ENCODE measurements at places on chromosomes 7 and 10.
A peak's percentile ranks its signal among the peaks of the same experiment; 100 is the strongest.

DNA sequence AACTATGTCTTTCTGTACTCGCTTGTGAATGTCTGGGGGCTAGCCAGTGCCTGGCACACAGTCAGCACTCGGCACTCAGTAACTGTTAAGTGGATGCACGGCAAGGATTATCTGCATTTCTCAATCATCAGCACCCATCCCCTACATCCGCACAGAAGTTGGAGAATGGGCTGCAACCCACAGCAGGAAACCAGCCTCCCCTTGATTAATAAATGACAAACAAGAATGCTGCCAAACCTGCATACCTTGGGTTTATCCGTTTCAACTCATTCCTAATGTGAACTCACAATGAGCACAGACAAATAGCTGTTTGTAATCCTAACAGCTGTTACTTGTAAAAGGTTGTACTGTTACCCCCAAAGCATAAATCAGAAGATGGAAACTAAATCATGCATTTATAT lies 28.9 kb downstream of the PPP1R3C start:
- no peak for DNase-seq

- no peak for DNase-seq
Measured at GRCh38 chr10:129892548-129893052, 71.5 kb downstream of the EBF3 start.

- DNase-seq, result no peak
Measured at GRCh38 chr10:5599613-5600520, 66.5 kb downstream of the ASB13 start.

DNA sequence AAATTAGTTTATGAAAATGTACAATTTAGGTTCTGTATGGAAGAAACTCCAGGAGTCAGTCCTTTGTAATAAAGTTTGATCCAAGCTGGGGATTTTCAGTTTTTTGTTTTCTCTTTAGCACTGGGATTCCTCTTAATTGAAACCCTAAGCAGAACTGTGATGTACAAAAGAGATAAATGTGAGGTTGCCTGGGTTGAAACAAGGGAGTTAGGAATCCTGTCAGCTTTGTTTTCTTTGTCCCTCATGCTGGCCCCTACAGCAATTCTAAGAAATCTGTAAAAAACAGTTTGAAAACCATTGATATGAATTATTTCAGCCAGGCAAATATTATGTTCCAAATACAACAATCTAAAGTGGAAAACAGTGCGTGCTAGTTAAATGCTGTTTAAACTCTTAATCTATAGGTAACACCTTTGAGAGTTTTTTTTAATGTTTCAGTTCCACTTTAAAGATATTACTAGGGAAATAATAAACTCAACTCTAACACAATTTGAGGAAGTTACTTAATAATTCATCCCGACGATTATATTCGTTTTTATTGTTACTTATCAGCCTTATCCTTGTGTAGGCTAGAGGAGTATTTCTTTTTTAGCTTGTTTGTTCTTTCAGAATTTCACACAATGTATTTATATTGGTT lies 65.3 kb downstream of the SGCE start:
- no peak for DNase-seq

- DNase-seq, result no peak
Measured at GRCh38 chr10:99123851-99124250, 111.8 kb downstream of the HPSE2 start.

DNA sequence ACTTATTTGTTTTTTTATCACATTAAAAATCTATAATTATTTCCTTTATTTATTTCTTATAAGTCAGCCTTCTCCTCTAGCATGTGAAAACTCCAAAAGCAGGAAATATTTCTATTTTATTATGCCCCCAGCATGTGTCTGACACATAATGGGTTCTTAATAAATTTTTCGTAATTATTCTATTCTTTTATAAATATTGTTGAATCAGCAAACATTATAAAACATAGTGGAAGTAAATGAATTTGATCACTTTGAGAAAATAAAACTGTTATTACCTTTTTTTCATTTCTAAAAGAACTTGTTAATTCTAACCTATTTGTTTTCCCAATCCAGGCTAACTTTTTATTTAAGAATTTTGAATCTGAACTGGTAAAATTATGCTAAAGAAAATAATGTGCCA lies 509.1 kb upstream of the PCDH15 start:
- DNase-seq, result no peak

DNA sequence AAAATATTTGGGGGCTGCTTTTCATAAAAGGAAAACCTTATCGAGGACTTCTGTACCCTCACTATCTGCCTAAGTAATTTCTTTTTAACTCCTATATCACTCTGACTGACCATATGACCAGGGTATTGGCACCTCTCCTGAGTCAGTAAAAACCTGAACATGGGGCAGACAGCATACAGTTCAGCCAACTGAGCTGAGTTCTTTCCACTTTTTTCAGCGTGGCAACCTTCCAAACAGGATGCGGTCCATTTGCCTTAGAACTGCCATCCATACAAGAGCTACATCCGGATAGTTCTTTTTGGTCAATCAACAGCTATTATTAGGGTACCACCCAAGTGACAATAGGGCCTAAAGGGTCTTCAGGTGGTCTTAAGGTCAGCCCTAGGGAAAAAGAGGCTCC lies 122.6 kb downstream of the MARCHF5 start:
- DNase-seq, result no peak

DNA sequence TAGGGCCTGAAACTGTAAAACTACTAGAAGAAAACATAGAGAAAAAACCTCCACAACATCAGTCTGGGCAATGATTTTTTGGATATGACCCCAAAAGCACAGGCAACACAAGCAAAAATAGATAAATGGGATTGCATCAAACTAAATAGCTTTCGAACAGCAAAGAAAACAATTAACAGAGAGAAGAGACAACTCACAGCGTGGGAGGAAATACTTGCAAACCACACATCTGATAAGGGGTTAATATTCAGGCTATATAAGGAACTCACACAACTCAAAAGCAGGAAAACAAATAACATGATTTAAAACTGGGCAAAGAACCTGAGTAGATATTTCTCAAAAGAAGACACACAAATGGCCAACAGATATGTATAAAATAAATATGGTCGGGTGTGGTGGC lies 7.7 kb upstream of the GSTK1 start:
- no peak for DNase-seq

DNA sequence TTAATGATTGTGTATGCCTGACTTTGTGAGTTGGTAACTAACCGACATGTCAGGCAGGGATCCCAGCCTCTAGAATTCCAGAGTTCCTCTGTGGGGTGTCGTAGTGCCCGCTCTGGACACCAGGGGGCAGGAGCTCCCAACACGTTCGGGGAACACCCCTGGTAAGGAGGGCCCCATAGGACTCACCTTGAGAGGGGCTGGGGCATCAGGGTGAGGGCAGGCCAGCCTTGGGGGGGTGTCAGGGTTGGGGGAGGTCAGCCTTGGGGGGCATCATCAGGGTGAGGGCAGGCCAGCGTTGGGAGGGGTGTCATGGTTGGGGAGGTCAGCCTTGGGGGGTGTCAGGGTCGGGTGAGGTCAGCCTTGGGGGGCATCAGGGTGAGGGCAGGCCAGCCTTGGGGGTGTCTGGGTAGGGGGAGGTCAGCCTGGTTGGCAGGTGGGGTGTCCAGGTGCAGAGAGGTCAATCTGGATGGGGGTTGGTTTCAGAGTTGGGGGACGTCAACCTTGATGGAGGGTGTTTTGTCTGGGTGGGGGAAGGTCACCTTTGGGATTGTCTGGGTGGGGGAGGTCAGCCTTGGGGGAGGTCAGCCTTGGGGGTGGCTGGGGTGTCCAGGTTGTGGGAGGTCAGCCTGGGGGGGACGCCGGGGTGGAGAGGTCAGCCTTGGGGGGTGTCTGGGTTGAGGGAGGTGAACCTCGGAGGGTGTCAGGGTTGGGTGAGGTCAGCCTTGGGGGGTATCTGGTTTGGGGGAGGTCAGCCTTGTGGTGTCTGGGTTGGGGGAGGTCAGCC lies 45.6 kb upstream of the SUN1 start:
- DNase-seq, result peak; percentile 56

- DNase-seq, result no peak
Measured at GRCh38 chr7:111439977-111440376, 122.3 kb downstream of the IMMP2L start.

GRCh38 chr7:33072471-33072870 lies 9.9 kb upstream of the NT5C3A start:
- DNase-seq, result no peak

DNA sequence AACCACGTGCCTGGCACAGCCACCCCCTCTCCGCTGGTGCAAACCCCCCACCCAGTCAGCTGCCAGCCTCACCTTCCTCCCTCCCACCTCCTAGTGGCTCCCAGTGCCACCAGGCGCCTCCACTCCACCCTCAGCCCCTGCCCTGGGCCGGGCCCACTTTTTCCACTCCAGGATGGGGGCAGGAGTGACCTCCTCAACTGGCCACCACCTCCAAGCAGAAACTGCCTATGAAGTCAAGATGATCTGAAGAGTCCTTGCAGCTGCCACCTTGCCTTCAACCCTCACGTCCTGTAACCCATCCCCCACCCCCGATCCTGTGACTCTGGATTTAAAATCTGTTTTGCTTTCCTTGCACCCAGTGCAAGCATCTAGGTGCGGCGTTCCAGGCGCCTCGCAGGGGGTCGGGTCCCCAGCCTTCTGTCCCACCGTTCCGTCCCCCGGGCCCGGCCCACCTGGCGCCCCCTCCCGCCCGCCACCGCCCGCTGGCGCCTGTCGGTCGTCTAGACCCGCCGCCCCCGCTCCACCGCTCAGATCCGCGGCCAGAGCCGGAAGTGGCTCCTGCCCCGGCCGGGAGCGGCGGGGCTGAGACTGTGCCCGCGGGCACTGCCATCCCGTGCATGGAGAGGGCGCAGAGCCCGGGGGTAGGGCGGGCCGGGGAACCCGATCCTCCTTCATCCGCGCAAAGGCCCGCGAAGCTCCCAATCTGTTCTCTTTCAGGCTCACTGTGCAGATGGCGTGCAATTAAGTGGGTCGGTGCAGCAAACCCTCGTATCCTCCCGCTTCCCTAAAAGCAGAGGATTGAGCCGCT lies 51.2 kb upstream of the GTF2I start:
- DNase-seq, result peak; percentile 62

DNA sequence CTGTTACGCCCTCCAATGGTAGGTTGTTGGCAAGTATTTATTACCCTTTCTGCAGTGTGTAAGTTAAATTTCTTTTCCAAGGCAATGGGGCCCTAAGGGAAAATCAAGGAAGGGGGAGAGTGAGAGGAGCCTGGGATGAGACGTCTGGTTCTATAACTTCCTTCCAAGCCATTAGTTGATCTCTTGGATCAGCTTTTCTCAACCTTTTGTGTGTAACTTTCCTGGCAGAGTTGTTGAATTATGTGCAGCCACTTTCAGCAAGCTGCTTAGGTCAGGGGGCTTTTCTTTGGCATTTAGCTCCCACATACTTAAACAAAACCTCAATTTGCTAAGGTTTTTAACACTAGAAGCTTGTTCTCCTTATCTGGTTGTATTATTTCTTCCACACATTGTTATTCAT lies 127.1 kb downstream of the NXPH1 start:
- no peak for DNase-seq

DNA sequence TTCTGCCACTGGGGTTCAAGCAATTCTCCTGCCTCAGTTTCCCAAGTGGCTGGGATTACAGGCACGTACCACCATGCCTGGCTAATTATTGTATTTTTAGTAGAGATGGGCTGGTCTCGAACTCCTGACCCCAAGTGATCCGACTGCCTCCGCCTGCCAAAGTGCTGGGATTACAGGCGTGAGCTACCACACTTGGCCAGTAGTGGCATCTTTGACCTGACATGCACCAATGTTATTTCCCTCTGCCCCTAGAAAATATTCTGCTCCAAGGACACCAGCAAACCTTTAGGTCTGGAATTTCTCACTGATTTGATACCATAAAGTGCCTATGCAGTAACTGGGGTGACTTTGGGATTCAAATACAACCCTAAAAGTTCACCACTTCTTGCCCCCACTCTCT lies 179.4 kb downstream of the ARID5B start:
- DNase-seq, result no peak

- no peak for DNase-seq
Measured at GRCh38 chr7:57328963-57329362, 121.0 kb upstream of the ZNF716 start.

GRCh38 chr7:2621061-2621828 lies 10.5 kb upstream of the TTYH3 start:
- DNase-seq, result no peak

- DNase-seq, result no peak
Measured at GRCh38 chr7:77388055-77388641, 28.0 kb downstream of the GSAP start.

DNA sequence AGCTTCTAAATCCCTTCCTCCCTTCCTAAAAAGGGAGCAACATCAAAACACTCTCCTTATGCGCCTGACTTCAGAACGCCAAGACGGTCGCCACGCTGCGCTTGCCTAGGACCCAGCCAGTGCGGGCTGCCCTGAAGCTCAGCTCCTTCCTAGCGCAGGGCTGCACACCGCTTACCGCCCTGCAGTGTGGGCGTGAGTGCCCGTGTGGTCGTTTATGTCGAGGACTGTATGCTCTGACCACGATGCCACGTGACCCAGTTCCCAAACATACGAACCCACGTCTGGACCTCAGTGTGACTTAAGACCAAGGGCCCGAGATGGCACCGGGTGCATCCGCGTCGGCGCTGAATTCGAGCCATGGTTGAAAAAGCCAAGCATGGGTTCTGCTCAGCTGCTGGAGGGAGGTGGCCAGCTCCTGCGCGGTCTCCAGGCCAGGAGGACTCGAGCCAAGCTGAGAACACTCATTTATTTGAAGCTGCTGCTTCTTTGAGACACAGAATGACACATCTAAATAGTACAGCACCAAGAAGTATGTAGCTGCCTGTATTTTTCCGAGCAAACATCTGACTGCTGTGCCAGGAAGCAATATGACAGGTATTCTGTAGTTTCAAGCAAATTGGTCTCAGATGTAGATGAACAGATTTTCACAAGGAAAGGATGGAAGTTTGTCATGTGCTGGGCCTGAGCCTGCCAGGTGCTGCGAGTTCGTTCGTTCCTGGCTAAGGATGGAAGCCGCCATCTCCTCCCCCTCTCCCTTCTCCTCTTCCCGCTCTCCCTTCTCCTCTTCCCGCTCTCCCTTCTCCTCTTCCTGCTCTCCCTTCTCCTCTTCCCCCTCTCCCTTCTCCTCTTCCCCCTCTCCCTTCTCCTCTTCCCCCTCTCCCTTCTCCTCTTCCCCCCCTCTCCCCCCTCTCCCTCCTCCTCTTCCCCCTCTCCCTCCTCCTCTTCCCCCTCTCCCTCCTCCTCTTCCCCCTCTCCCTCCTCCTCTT lies 184.7 kb downstream of the EBF3 start:
- DNase-seq, result no peak

- DNase-seq, result no peak
Measured at GRCh38 chr7:73799282-73800141, 29.4 kb upstream of the CLDN3 start.

DNA sequence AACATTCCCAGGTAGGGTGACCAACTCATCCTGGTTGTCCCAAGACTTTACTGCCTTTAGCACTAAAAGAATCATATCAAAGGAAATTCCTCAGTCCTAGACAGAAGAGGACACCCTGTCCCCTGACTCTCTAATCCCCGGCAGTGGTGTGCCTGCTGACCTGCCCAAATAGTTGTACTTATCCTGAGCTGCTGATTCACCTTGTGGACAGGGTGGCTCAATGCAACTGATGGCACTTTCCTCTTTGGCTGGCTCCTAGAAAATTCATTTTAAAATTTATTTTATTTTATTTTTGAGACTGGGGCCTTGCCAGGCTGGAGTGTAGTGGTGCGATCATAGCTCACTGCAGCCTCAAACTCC lies 111.7 kb downstream of the JCAD start:
- DNase-seq, result no peak
